ENCODE measurements at places on chromosomes 1 and 21. TPM values are rescaled to one million over a fixed set of nuclear protein-coding genes. Genes with fewer than 3 reads are reported as not detected.

DNA sequence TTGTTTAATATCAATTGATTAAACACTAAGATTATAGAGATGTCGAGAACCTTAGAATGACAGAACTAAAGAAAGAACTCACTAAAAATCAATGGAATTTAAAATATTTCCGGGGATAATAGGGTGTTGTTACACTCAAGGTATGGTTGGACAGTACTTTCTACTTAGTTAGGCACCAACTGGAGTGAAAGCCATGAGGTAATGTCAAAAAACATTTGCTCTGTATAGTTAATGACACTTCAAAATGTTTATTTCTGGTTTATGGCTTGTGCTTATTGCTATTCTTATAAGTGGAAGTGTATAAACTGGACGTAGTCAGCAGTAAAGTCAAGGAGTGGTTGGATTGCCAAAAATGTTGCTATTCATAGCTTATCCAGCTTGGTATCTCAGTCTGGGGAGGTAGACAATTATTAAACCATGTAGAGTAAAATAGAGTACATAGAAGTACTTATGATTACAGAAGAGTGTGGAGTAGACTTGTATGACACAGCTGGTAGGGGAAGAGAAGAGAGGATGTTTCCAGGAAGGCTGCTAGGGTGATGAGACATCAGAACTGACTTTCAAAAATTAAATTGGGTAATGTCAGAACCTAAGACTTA lies 56.5 kb upstream of the BMP8A start:
- no peaks in the 10 kb centered on the region for H3K27me3 ChIP-seq
- H3K36me3 ChIP-seq, result peaks cover 19% of the 10 kb centered on the region
- H3K4me3 ChIP-seq, result no peak overlapping the region
- peaks cover 6% of the 10 kb centered on the region for H3K4me1 ChIP-seq
- no peak for DNase-seq
- H3K27ac ChIP-seq, result peak overlapping the region; percentile 19

- DNase-seq, result no peak
- no peaks in the 10 kb centered on the region for H3K27me3 ChIP-seq
- H3K4me3 ChIP-seq, result no peak overlapping the region
- H3K36me3 ChIP-seq, result peaks cover 3% of the 10 kb centered on the region
- peak overlapping the region; percentile 18 for H3K27ac ChIP-seq
Measured at GRCh38 chr21:14684071-14684470, 138.0 kb upstream of the SAMSN1 start.

GRCh38 chr1:184497959-184498723 lies 111.3 kb downstream of the C1orf21 start:
- peaks cover 3% of the 10 kb centered on the region for H3K36me3 ChIP-seq
- H3K4me1 ChIP-seq, result peaks cover under 1% of the 10 kb centered on the region

DNA sequence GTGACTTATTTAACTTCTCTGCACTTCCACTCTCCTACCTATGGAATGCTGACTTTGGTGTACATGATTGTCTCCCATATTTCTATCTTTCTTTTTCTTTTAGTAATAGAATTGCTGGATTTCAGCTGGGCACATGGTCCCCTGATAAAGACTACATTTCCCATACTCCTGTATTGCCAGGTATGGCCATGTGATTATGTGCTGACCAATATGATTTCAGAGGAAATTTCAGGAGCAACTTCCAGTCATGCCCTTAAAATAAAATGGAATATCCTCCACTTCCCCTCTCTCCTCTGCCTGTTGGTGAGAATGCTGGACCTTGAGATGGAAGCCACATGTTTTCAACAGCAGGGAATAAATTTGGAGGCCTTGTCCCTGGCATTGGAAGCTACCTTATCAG lies 130.7 kb upstream of the IGSF21 start:
- DNase-seq, result no peak
- no peaks in the 10 kb centered on the region for H3K4me1 ChIP-seq
- no peaks in the 10 kb centered on the region for H3K36me3 ChIP-seq
- H3K4me3 ChIP-seq, result no peak overlapping the region

SPATA17 gene
- not detected for polyA plus RNA-seq

LCK gene
- 704 TPM for polyA plus RNA-seq

RXFP4 gene
- polyA plus RNA-seq, result 0.78 TPM

NPR1 gene
- not detected for polyA plus RNA-seq
